Smooth muscle cell of bladder (primary cell): ENCODE measurements at places on chromosomes 12 and 14. TPM values are rescaled to one million over a fixed set of nuclear protein-coding genes. Genes with fewer than 3 reads are reported as not detected.

PLEKHG7 gene
- not detected in 2 replicates for total RNA-seq

CLEC4A gene
- total RNA-seq = 0.28 and 0.65 TPM in 2 replicates

CAPRIN2 gene
- total RNA-seq = 22.3 and 30.4 TPM in 2 replicates

CLEC7A gene
- 0.14 TPM in 1 of 2 replicates, not detected in the other for total RNA-seq

ASIC1 gene
- total RNA-seq = 2.1 and 4.6 TPM in 2 replicates

HOXC10 gene
- total RNA-seq = 0.18 and 0.43 TPM in 2 replicates

NTS gene
- total RNA-seq = 2.3 and 6.0 TPM in 2 replicates

AMN1 gene
- 7.5 and 10.5 TPM in 2 replicates for total RNA-seq

ATL1 gene
- total RNA-seq = 3.0 and 7.0 TPM in 2 replicates

HELB gene
- total RNA-seq = 2.6 and 3.1 TPM in 2 replicates

MYL6 gene
- 2,455 and 2,914 TPM in 2 replicates for total RNA-seq

CLEC6A gene
- not detected in 2 replicates for total RNA-seq

IRAK3 gene
- total RNA-seq = 8.1 and 12.1 TPM in 2 replicates

CCER1 gene
- not detected in 2 replicates for total RNA-seq

GPRC5A gene
- 20.6 and 25.9 TPM in 2 replicates for total RNA-seq

STAC3 gene
- 0.14 and 0.37 TPM in 2 replicates for total RNA-seq

LRRK2 gene
- 4.8 and 13.7 TPM in 2 replicates for total RNA-seq

SDS gene
- total RNA-seq = not detected in 2 replicates

ADAMTS20 gene
- total RNA-seq = under 0.01 TPM in 1 of 2 replicates, not detected in the other

HIF1A gene
- 378 and 515 TPM in 2 replicates for total RNA-seq

SPRYD3 gene
- total RNA-seq = 17.2 and 31.2 TPM in 2 replicates
